ENCODE measurements at places on chromosomes 2 and 18.

GRCh38 chr2:222671259-222672067 is at the start of gene MOGAT1:
TSS of gene MOGAT1 (plus strand) at chr2:222671658. CDS start at chr2:222671786, 128 bp downstream.
- DNase-seq: no peak
- peak within 1 kb of the TSS; percentile 68 for H3K4me3 ChIP-seq
- no peaks in the 10 kb centered on the region for H3K36me3 ChIP-seq
- H3K4me1 ChIP-seq: peaks cover 18% of the 10 kb centered on the region

DNA sequence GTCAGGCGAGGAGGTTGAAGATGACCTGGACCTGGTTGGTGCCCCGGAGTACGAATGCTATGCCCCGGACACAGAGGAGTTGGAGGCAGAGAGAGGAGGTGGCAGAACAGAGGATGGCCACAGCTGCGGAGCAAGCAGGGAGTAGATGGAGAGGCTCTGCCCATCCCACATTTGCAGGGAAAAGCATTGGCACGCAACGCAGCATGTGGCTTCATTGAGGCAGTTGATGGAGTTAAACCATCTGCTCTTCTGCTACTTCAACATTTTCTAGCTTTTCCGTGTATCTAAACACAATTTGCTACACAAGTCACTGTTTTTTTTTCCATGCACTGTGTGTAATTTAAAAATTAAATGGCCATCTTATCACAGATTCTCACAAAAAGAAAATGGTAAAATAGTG is 11.8 kb downstream of the RBFA start:
- peaks cover 21% of the 10 kb centered on the region for H3K36me3 ChIP-seq
- DNase-seq: no peak
- no peaks in the 10 kb centered on the region for H3K27me3 ChIP-seq
- no peak overlapping the region for H3K27ac ChIP-seq

GRCh38 chr2:163733956-163734355 is 1.9 kb downstream of the FIGN start:
- no peaks in the 10 kb centered on the region for H3K4me1 ChIP-seq
- no peak overlapping the region for H3K4me3 ChIP-seq
- H3K27me3 ChIP-seq: no peaks in the 10 kb centered on the region
- H3K27ac ChIP-seq: no peak overlapping the region

DNA sequence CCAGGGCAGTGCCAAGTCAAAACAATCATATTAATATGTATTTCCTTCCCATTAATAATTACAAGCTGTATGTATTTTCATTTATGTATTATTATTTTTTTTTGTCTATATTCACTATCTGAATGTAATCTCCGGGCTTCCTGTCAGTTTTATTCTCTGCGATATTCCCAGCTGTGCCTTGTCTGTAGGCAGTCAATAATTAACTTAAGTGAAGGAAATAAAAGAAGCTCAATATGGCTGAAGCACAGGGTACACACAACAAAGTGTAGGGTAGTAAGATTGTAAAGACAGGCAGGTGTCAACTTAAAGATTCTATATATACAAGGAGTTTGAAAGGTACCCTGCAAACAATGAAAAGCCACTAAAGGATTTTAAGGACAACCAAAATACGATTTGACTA is 122.9 kb downstream of the ROCK1 start:
- H3K36me3 ChIP-seq: peaks cover 7% of the 10 kb centered on the region
- H3K27me3 ChIP-seq: no peaks in the 10 kb centered on the region
- DNase-seq: no peak
- no peak overlapping the region for H3K27ac ChIP-seq

- H3K36me3 ChIP-seq: no peaks in the 10 kb centered on the region
- H3K4me1 ChIP-seq: no peaks in the 10 kb centered on the region
- no peak overlapping the region for H3K27ac ChIP-seq
- no peaks in the 10 kb centered on the region for H3K27me3 ChIP-seq
Measured at GRCh38 chr2:206392118-206392517, 51.2 kb upstream of the ADAM23 start.

DNA sequence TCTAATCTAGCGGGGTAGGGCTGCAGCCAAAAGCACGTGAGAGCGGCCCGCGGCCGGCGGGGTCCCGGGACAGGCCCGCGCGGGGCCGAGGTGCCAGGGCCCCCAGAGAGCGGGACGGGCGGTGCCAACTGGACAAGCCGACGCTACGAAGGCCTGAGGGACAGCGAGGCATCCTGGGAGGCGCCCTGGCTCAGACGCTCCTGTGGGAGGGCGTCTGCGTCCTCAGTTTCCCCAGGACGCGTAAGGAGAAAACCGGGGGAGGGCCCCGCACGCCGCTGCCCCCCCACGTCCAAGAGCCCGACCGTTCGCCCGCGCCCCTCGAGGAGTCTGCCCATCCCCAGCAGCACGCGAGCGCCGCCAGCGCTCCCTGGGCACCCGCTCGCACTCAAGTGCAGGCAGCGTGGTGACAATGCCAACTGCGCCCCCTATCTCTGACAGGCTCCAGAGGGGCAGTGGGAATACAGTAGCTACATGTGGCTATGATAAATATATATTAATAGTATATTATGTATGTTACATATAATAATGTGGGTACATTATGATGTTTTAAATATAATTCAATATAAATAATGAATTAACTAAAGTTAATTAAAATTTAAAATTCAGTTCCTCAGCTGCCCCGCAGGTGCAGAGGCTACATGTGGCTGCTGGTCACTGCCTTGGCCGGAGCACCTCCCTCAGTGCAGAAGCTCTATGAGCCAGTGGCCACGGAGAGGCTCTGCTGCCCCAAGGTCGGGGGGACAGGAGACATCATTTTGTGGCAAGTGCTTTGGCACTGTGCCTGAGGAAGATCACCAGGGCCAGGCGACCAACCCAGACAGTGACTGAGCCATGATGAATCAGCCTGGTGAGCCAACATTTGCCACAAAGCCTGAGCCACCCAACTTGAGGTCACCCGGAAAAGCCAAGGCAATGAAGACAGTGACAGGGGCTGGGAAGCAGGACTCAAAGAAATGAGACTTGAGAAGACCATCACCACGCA is 5.5 kb upstream of the SFT2D3 start:
- no peaks in the 10 kb centered on the region for H3K36me3 ChIP-seq
- no peak overlapping the region for H3K27ac ChIP-seq
- no peaks in the 10 kb centered on the region for H3K27me3 ChIP-seq
- H3K4me1 ChIP-seq: peaks cover 9% of the 10 kb centered on the region
- DNase-seq: no peak
- H3K4me3 ChIP-seq: peak overlapping the region; percentile 3

GRCh38 chr18:48592540-48593171 is 53.8 kb downstream of the CTIF start:
- H3K4me3 ChIP-seq: no peak overlapping the region
- H3K27ac ChIP-seq: no peak overlapping the region

DNA sequence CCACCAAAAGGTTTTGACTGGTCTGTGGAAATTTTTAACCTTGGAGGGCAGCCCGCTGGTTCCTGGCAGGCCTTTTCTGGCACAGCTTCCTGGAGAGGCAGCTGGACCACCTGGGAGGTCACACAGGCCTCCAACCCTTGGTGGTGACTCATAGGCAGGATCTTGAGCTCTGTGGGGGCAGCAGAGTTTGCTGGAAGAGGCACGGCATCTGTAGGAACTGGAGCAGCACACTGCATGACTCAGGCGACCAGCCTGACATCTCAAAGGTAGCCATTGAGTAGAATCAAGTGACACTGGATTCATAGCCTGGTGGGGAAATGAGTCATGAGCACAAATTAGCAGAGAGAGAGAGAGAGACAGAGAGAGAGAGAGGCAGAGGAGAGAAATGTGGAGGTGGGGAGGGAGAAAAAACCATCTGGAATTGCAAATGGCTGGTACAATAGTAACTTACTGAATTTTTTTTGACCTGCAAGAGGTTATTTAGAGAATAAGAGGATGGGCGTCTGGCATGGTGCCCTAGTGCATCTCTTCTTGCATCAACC is 57.4 kb downstream of the TRPM8 start:
- no peaks in the 10 kb centered on the region for H3K36me3 ChIP-seq
- H3K4me3 ChIP-seq: no peak overlapping the region
- H3K27me3 ChIP-seq: no peaks in the 10 kb centered on the region

DNA sequence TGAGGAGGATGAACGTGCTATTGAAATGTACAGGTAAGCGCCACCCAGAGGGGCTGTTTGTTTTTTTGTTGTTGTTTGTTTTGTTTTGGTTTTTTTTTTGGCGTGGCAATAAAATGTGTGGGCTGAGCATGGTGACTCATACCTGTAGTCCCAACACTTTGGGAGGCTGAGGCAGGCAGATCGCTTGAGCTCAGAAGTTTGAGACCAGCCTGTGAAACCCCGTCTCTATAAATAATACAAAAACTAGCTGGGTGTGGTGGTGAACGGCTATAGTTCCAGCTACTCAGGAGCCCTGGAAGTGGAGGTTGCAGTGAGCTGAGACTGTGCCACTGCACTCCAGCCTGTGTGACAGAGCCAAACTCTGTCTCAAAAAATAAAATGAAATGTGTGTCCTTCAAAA is 6.2 kb downstream of the PDCL3 start:
- no peak overlapping the region for H3K27ac ChIP-seq
- H3K36me3 ChIP-seq: peaks cover 27% of the 10 kb centered on the region
- no peak overlapping the region for H3K4me3 ChIP-seq
- no peak for DNase-seq
- H3K27me3 ChIP-seq: no peaks in the 10 kb centered on the region
- H3K4me1 ChIP-seq: peaks cover 2% of the 10 kb centered on the region

DNA sequence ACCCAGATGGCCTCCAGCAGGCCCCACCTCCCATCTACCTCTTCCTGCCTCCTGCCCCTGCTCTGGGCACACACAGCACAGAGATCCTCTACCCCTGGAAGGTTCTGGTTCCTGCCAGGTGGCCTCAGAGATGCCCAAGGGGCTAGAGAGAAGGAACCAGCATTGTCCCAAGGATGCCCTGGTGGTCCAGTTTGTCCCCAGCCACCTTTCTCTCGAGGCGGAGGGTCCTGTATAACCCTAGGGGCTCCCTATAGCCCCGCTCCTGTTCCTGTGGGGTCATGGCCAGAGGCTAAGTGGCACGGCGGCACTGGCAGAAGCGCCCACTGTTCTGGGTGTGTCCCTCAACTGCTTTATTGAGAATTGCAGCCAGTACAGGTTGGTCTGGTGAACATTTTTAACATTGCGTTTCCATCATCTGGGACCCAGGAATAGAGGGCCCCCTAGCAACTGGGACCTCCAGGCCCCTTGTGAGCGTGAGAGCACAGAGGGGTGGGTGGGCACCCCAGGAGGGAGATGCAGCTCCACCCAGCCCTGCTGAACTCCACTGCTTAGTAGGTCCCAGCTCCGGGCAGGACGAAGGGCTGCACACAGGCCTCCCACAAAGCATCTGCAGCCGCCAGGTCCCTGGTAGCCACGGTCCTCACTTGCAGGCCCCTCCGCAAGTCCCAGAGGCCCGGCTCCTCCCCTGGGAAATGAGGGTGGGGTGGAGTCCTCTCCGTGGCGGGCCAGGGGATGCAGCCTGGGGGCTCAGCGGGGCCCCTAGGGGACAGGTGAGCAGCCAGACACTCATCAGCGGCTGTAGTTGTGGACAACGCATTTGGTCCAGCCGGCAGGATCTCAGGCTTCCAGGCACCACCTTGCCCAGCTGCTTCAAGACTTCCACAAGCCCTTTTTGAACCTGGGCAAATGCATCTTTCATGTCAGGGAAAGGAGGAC is 33.1 kb downstream of the GPC1 start:
- no peak overlapping the region for H3K4me3 ChIP-seq
- no peak overlapping the region for H3K27ac ChIP-seq
- peaks cover 23% of the 10 kb centered on the region for H3K36me3 ChIP-seq
- H3K27me3 ChIP-seq: no peaks in the 10 kb centered on the region
- DNase-seq: peak; percentile 21

GRCh38 chr2:126723281-126723815 is 67.4 kb downstream of the GYPC start:
- no peak overlapping the region for H3K27ac ChIP-seq
- DNase-seq: no peak
- no peaks in the 10 kb centered on the region for H3K36me3 ChIP-seq
- H3K27me3 ChIP-seq: no peaks in the 10 kb centered on the region
- no peak overlapping the region for H3K4me3 ChIP-seq

DNA sequence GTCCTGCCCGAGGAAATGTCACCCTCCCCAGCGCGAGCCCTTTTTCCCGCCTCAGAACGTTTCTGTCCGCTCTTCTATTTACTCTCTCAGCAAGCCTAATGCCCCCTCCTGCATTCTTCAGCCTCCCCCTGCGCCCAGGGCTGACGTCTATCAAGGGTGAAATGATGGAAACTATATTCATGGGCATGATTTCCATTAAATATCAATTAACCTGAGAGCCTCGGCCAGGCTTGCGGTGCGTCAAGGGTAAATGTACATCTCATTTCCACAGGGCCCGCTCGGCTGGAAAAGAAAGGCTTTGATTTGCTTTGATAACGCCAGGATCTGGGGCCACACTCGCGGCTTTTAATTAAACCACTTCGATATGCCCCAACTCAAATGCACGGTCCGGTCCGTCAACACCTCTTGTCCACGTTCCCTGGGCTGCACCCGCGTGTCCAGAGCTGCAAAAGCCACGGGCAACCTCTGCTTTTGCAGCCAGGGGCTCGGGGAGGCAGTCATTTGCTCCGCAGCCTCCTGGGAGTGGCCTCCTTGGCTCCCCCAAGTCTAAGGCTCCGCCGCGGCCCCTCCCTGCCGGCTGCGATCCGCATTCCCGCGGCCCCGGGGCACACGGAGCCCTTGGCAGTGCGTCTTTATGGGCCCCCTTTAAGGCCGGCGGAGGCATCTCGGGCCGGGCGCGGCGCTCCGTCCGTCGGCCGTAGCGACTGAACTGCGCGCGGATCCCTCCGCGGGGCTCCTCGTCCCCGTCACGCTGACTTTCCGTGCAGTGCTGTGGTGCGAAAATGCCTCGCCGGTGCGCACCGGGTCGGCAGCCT is at the start of gene HOXD8:
Gene HOXD8, plus strand, starts transcription at position 724 of the 815 bp plus-strand sequence. CDS start 662 bp downstream, outside the sequence.
- H3K27me3 ChIP-seq: peaks cover 76% of the 10 kb centered on the region
- DNase-seq: peak; percentile 24
- H3K4me1 ChIP-seq: peaks cover 9% of the 10 kb centered on the region
- no peak within 1 kb of the TSS for H3K27ac ChIP-seq
- no peaks in the 10 kb centered on the region for H3K36me3 ChIP-seq

- H3K36me3 ChIP-seq: no peaks in the 10 kb centered on the region
- no peak overlapping the region for H3K27ac ChIP-seq
- H3K27me3 ChIP-seq: no peaks in the 10 kb centered on the region
- no peak for DNase-seq
- no peak overlapping the region for H3K4me3 ChIP-seq
- H3K4me1 ChIP-seq: peaks cover 10% of the 10 kb centered on the region
Measured at GRCh38 chr2:102070058-102070642, 72.4 kb upstream of the IL1R1 start.

GRCh38 chr18:58612315-58613055 is 16.4 kb downstream of the ALPK2 start:
- peak overlapping the region; percentile 96 for H3K27ac ChIP-seq
- H3K4me1 ChIP-seq: peaks cover 18% of the 10 kb centered on the region
- peak; percentile 57 for DNase-seq
- H3K4me3 ChIP-seq: no peak overlapping the region

GRCh38 chr2:23988371-23988770 is 21.5 kb upstream of the MFSD2B start:
- no peak overlapping the region for H3K27ac ChIP-seq
- H3K4me3 ChIP-seq: no peak overlapping the region
- no peaks in the 10 kb centered on the region for H3K4me1 ChIP-seq
- H3K27me3 ChIP-seq: no peaks in the 10 kb centered on the region

GRCh38 chr18:4270016-4270415 is 185.1 kb downstream of the DLGAP1 start:
- no peaks in the 10 kb centered on the region for H3K36me3 ChIP-seq
- no peak overlapping the region for H3K27ac ChIP-seq
- no peak overlapping the region for H3K4me3 ChIP-seq
- H3K4me1 ChIP-seq: no peaks in the 10 kb centered on the region
- H3K27me3 ChIP-seq: no peaks in the 10 kb centered on the region
- DNase-seq: no peak

Measured in trophoblast cell (in vitro differentiated cells and primary cell).